Daoy (cell line): ENCODE measurements at places on chromosomes 2 and 18. TPM values are rescaled to one million over a fixed set of nuclear protein-coding genes. Genes with fewer than 3 reads are reported as not detected.

GRCh38 chr2:119721043-119721442, 38.7 kb upstream of the PTPN4 start:
- DNase-seq, result no peak

DNA sequence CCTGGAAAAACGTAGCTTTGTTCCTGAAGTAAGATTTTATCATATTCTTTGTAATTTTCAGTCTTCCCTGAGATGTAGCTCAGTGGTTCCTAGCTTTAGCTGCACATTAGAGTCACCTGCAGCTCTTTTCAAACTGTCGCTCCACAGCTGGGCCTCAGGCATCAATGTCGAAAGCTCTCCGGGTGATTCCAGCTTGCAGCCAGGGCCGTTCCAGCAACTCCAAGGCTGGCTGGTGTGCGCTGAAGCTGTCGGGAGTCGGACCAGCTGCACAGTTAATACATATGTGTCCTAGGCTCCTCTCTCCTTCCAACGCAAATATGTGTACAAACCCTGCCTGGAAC, 609 bp upstream of the ZNF2 start:
- DNase-seq, result no peak

DNA sequence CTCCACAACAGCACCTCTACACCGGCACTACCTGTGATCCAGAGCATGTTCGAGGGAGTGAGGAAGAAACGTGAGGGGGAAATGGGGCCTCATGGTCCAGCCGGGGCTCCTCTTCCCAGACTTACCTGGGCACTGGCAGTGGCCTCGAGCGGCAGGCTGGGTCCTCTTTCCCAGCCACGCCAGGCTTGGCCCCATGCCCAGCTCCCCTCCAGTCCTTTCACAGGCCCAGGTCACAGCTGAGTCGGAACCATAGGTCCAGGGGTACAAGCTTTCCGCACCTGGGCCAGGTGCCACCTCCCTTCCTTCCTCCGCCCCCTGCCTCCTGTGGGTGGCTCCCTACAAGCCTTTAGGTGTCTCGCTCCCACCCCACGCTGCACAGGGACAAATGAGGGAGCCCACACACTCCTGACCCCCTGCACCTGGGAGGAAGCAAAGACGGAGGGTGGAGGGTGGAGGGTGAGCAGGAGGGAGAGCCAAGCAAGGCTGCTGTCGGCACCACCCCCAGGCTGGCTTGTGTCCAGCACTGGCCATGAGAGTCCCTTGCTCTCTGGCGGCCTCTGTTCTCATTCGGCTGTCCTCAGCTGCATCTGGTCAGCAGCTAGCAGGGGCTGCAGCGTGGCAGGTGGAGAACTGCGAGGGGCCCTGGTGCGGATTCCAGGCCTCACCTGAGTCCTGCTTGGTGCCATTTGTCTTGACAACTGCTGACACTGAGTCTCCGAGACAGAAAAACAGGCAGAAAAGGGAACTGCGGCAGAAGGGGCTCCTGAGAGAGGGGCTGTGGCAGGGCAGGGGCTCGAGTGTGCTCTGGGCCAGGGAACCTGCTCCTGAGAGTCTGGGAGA, 26.8 kb downstream of the ADRA2B start:
- DNase-seq, result no peak

GRCh38 chr2:8518979-8519668, 162.7 kb upstream of the ID2 start:
- DNase-seq, result no peak

- no peak for DNase-seq
Measured at GRCh38 chr2:175152242-175152641, 15.8 kb downstream of the ATF2 start.

DNA sequence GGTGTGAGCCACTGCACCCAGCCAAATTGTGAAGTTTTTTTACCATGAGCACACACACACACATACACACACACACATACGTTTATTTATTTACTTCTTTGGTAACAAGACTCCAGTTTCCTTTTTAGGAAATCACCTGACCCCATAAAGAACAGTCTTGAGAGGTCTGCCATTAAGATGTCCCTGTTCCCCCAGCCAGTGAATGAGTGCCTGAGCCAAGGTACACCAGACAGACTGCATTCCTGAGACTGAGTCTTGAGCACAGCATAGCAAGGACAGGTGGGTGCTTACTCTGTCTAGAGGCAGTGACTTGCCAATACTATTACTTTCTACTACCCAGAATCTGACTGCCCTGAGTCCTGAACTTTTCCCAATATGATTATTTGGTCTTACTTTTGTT, 167.2 kb upstream of the SATB2 start:
- no peak for DNase-seq

Gene DTYMK
- total RNA-seq, result 105 and 141 TPM in 2 replicates

Gene SLC25A52
- total RNA-seq, result not detected in 2 replicates
